ENCODE measurements at places on chromosomes 3 and 15. TPM values are rescaled to one million over a fixed set of nuclear protein-coding genes. Genes with fewer than 3 reads are reported as not detected.

RPP25 gene
- total RNA-seq = 21.1 TPM

DNA sequence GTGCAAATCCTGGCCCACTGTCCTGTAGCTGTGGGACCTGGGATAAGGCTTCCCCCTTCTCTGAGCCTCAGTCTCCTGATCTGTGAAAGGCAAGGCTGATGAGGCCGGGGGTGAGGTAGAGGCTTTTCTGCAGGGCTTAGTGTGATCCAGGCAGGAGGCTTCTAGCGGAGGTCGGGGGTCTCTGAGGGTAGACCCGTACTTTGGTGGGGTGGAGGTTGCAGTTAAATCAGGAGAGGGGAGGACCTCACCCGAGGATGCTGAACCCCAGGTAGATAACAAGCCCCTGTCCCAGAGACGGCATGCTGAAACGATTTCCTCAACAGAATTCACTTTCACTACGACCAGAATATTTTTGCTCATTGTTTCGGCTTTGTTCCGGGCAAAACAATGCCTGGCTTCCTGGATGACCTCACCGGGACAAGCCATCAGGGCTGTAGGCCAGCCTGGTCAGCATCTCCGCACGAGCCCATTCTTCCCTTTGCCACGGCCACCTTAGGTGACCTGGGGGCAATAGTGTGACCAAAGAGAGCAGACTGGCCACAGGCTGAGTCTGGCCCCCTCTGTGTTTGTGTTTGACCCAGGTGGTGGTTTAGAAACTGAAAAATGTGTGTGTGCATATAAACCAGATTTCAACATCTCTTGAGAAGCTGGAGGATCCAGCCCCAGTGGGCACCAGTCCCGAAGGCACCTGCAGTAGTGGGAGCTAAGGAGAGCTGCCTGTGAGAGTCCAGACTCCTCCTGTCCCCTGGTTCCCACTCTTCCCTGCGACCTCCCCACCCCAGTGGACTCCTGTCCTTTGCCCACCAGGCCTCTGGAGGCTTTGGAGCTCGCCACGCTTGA lies 33.0 kb downstream of the SLC6A6 start:
- peaks cover 25% of the 10 kb centered on the region for H3K4me1 ChIP-seq
- no peak overlapping the region for H3K4me3 ChIP-seq
- no peaks in the 10 kb centered on the region for H3K36me3 ChIP-seq
- peak; percentile 41 for DNase-seq
- H3K27ac ChIP-seq = no peak overlapping the region

- no peaks in the 10 kb centered on the region for H3K27me3 ChIP-seq
- DNase-seq = no peak
- no peaks in the 10 kb centered on the region for H3K36me3 ChIP-seq
- no peak overlapping the region for H3K27ac ChIP-seq
Observed at GRCh38 chr3:191030491-191030890, 168.0 kb upstream of the GMNC start.

GRCh38 chr3:188446766-188447165 lies 292.8 kb downstream of the LPP start:
- H3K27me3 ChIP-seq = no peaks in the 10 kb centered on the region
- H3K4me3 ChIP-seq = no peak overlapping the region
- no peaks in the 10 kb centered on the region for H3K36me3 ChIP-seq
- no peak overlapping the region for H3K27ac ChIP-seq
- DNase-seq = no peak

- H3K36me3 ChIP-seq = no peaks in the 10 kb centered on the region
- H3K27ac ChIP-seq = no peak overlapping the region
- peaks cover 4% of the 10 kb centered on the region for H3K27me3 ChIP-seq
- DNase-seq = no peak
- H3K4me1 ChIP-seq = no peaks in the 10 kb centered on the region
Observed at GRCh38 chr15:29670998-29671981, 151.0 kb downstream of the TJP1 start.

DNA sequence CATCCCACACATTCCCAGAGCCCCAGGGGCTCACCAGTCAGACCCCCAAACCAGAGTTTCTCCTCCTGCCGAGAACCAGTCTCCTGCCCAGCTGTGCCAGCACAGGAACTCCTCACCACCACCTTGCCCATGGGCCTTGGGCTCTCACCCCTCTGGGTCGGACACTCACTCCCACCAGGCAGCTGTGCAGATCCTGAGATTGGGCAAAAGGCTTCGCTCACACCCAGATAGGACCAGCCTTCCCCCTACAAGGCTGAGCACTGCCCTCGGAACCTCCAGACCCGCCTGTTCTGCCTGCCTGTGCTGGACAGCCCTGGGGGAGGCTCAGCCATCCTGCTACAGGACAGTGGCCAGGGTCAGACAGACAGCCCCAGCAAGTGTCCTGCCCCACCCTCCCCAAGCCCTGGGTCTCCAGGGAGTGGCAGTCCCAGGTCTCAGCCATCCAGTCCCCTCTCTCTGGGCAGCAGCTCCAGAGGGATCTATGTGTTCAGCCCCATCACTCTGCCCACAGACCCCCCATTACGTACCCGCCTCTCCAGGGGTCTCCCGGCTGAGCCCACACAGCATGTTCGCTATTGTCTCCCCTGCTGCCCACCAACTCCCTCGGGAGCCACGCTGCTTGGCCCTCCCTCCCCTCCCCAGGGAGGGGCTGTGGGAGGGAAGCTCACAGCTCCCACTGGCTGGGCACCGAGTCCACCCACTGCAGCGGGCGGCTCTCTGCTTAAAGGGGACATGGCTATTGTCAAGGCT lies at the start of gene GRIP2:
TSS of gene GRIP2 (minus strand) at position 601 of the 750 bp plus-strand sequence. CDS start at position 567, 34 bp downstream.
- H3K4me3 ChIP-seq = no peak within 1 kb of the TSS
- H3K27ac ChIP-seq = no peak within 1 kb of the TSS
- no peaks in the 10 kb centered on the region for H3K36me3 ChIP-seq

DNA sequence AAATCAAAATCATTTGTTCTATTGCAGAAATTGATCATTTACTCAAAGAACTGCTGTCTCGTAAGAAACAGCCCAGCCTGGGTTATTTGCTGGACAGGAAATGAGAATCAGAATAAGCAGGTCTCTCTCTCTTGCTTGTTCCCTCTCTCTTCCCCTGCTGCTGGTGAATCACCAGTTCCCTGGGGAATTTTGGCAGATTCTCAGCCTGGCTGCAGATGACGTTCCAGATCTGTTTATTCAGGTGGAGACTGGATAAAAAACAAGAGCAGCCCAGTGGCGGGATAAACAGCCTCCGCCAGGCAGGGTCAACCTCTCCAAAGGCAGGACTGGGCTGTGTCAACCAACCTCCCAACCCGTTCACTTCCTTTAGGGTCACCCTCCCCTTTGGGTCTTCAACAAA lies 72.1 kb downstream of the LRIG1 start:
- no peak overlapping the region for H3K27ac ChIP-seq
- H3K4me1 ChIP-seq = peaks cover 9% of the 10 kb centered on the region
- no peak for DNase-seq
- no peak overlapping the region for H3K4me3 ChIP-seq
- H3K36me3 ChIP-seq = no peaks in the 10 kb centered on the region

DNA sequence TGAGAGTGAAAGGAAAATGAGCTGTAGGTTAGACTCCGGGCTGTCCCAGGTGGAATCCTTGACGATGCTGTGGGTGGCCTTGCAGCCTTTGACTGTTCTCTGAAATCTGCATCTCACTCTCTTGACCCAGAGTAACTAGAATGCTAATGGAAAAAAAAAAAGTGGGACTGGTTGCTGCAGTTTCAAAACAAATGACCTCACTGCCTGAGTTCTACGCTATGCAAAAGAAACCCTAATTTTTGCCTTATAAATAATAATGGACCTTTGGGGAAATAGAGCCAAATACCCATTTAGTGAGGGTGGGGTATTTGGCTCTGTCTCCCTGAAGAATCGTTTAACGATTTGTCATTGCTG lies 309.7 kb upstream of the C2CD4B start:
- DNase-seq = no peak
- no peak overlapping the region for H3K4me3 ChIP-seq
- peaks cover 29% of the 10 kb centered on the region for H3K27me3 ChIP-seq
- no peaks in the 10 kb centered on the region for H3K36me3 ChIP-seq
- H3K27ac ChIP-seq = no peak overlapping the region

Measured in cardiac muscle cell (in vitro differentiated cells and primary cell).